ENCODE measurements at places on chromosomes 5 and 9.
A peak's percentile ranks its signal among the peaks of the same experiment; 100 is the strongest.

- DNase-seq, result no peak
Observed at GRCh38 chr5:54412913-54413312, 42.6 kb upstream of the HSPB3 start.

- no peak for DNase-seq
Observed at GRCh38 chr5:169099801-169100734, 200.9 kb downstream of the SLIT3 start.

GRCh38 chr5:80071510-80072021 is 36.4 kb downstream of the THBS4 start:
- DNase-seq, result no peak

DNA sequence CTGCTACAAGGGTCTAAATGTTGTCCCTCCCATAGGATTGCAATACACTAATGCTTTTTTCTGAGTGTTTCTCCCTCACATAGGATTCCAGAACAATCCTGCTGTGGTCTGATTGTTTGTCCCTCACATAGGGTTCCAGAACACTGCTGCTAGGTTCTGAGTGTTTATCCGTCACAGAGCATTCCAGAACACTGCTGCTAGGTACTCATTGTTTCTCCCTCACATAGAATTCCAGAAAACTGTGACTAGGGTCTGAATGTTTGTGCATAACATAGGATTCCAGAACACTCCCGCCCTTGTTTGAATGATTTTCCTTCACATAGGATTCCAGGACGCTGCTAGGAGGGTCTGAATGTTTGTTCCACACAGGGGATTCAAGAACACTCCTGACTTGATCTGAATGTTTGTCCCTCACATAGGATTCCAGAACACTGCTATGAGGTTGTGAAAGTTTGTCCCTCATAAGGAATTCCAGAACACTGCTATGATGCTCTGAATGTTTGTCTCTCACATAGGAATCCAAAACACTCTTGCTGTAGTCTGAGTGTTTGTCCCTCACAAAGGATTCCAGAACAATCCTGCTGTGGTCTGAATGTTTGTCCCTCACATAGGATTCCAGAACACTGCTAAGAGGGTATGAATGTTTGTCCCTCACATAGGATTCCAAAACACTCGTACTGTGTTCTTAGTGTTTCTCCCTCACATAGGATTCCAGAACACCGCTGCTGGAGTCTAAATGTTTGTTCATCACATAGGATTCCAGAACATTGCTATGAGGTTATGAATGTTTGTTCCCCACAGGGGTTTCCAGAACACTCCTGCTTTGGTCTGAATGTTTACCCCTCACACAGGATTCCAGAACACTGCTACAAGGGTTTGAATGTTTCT is 213.5 kb downstream of the FOXD4L6 start:
- DNase-seq, result no peak

DNA sequence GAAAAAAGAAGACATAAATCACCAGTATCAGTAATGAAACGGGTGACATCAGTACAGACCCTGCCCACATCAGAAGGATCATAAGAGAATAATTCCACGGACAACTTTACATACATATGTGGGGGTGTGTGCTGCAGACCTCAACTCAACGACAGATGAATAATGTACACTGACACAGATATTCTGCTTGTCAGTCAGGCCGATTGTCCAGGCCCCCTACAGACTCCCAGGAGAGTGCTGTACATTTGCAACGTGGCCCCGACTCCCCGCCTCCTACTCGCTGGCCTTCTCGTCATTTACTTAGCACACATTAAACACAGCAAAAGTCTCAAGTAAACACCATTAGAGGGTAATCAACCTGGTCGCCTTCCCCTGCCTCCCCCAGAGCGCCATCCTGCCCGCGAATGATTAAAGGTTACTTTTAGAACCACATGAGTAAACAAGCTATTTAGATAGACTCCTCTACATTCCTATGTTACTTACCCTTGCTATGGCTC is 3.5 kb upstream of the TMED9 start:
- no peak for DNase-seq

DNA sequence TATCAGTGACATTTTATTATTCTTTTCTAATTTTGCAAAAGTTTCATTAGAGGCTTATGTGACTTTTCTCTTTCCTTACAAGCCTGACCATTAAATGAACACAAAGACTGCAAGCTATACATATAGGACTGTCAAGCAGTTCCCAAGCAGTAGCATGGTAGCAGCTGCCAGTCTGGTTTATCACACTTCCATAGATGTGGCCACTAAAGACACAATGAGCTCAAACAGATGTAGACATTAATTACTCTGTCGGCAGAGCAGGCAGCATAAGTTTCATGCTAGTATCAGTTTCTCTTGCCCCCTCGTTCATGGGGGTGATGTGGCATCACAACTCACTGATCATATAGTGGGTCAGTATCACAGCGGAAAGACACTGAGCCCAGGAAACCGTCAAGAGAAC is 89.5 kb downstream of the CDH10 start:
- DNase-seq, result no peak

GRCh38 chr5:176738637-176739250 is 71.6 kb upstream of the UNC5A start:
- DNase-seq, result no peak

DNA sequence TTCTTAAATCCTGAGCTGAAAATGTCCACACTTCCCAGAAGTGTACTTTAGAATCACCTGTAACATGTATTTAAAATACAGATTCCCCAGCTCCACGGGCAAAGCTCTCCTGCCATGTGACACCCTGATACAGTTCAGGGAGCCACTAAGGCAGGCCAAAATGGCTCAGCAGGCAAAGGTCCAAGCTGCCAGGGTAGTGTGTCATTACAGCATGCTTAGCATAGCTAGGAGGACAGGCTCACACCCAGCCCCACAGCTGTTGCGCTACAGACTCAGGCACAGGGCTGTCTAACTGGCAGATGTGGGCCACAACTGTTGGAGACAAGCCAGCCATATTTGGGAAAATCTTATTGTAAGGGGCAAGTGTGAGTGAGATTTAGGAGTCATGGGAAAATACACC is 73.0 kb downstream of the C9orf85 start:
- no peak for DNase-seq

- no peak for DNase-seq
Observed at GRCh38 chr5:177530638-177531037, 13.9 kb upstream of the DDX41 start.

DNA sequence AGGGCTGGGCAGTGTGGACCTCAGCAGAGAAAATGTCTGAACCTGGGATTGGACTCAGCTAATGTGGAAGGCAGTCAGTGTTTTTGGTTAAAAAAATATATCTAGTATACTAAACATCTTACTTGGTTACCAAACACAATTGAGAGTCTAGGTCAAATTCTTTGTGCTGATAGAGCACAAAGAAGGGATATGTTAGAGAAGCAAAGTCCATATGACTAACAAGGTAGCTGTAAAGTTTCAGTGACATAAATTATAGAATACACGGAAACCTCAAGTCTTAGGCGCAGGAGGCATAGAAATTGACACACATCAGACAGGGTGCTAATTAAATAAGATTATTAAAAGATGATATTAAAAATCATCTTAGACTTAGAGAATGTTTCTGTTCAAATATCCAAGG is 718.3 kb downstream of the TLR4 start:
- no peak for DNase-seq

GRCh38 chr9:121779381-121780117 is 128.1 kb downstream of the DAB2IP start:
- DNase-seq, result no peak

DNA sequence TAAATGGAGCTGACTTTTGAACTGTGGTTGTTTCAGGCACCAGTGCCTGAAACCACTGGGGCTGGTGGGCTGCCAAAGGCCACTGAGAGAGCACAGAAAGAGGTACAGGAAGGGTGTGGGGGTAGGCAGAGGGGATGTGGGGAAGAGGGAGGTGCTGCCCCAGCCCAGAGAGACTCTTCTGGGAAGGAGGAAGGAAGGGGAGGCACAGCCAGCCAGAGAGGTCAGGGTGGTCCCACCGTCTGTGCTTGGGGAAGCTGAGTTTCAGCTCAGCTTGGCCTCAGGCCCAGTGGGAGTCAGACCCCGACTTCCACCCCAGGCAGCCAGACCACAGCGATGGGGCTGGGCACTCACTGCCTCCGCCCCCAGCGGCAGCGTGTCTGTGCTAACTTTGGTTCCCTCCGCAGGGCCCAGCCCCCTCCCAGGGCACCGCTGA is 8.6 kb upstream of the PHYKPL start:
- DNase-seq, result peak; percentile 88

GRCh38 chr9:79884546-79884945 is 312.8 kb downstream of the TLE4 start:
- DNase-seq, result no peak

GRCh38 chr5:73443829-73444498 is 4.6 kb downstream of the FOXD1 start:
- no peak for DNase-seq

GRCh38 chr9:20242510-20243189 is 379.6 kb downstream of the MLLT3 start:
- no peak for DNase-seq

DNA sequence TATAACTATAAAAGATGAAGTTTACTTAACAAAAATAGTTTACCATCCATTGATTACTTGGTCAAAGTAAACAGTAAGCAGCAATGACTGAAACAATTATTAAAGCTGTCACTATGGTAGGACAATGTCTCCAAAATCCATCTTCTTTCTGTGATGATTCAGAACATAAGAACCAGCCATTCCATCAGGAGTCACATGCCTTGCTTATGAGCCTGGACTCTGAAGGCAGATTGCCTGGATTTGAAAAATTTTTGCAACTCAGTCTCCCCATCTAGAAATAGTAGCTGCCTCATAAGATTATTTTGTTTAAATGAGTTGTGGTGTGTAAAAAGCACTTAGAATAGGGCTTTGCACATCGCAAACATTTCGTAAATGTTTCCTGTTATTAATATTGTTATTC is 136.2 kb downstream of the LIFR start:
- no peak for DNase-seq

GRCh38 chr5:88659529-88660263 is 223.3 kb downstream of the MEF2C start:
- DNase-seq, result no peak

DNA sequence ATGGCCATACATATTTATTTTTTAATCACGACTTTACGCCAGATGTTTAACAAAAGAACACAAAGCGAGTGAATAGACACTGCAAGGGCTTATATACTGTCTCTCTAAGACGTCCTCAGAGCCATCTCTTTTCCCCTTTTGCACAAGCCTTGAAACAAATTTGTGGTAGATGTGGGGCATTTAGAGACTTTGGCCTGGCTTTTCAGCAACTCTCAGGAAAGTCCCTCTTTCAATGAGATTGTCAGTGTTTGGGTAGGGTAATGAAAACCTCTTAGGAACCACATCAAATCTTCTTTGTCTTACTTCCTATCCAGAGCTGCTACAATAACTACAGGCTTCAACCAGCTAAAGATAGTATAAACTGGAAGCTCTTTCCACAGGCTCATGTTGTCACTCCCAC is 380.0 kb downstream of the ANXA1 start:
- DNase-seq, result no peak

- DNase-seq, result peak; percentile 19
Observed at GRCh38 chr9:133113949-133114885, 6.8 kb downstream of the RALGDS start.

DNA sequence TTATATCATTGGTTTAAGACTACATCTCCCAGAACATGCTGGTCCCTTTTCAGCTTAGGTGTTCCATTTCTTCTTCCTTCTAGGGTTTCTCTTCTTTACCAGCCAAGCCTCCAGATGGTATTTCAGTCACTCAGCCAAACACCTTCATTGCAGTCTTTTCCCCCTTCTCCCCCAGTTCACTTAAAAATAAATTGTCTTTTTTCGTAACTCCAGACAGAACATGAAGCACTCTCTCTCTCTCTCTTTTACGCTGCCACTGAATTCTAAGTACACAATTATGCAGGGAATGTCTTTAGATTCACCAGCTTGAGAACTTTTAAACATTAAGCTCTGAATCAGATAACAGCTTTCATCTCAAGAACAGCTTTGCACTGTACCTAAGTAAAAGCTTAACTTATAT is 419.7 kb upstream of the BRINP1 start:
- DNase-seq, result no peak

DNA sequence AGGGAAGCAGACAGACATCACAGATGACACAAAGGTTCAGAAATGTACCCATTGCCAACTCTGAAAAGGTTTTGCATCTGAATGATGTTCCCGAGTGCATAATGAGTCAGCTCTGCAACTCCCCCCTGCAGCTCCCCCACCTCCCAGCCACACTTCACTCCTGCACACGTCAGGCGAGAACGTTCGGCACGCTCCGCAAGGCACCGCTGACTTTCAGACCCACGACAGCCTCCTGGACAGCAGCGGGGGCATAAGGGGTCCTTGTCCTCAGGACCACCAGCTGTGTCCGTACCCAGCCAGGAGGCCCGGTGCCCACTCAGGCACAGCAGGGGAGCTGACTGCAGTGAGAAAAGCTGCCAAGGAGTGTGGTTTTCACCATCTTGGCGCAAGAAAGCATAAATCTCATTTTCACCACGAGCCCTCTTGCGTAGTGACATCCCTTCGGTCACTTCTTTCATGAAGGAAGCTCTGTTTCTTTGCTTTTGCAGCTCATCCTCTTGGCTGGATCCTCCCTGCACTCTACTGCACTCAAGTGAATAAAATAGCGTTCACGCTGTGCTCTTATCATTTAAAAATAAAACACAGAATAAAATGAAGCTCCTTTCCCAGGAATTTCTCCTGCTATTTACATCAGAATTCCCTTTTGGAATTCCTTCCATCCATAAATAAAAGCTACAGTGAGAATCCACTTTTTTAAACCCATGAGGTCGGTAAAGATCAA is 9.9 kb downstream of the GFPT2 start:
- DNase-seq, result no peak

GRCh38 chr5:7395947-7396712 is at the start of gene ADCY2:
Gene ADCY2, plus strand, starts transcription at chr5:7396138. Its CDS starts 159 bp downstream, at chr5:7396297.
- DNase-seq, result no peak

- no peak for DNase-seq
Observed at GRCh38 chr5:56605231-56605630, 210.1 kb upstream of the MAP3K1 start.

- DNase-seq, result no peak
Observed at GRCh38 chr9:101738566-101739183, at the start of gene GRIN3A. Gene GRIN3A, minus strand, starts transcription at chr9:101738647. Its CDS starts 668 bp downstream, at chr9:101737979.

GRCh38 chr5:151178777-151179488 is 21.4 kb upstream of the ANXA6 start:
- no peak for DNase-seq

DNA sequence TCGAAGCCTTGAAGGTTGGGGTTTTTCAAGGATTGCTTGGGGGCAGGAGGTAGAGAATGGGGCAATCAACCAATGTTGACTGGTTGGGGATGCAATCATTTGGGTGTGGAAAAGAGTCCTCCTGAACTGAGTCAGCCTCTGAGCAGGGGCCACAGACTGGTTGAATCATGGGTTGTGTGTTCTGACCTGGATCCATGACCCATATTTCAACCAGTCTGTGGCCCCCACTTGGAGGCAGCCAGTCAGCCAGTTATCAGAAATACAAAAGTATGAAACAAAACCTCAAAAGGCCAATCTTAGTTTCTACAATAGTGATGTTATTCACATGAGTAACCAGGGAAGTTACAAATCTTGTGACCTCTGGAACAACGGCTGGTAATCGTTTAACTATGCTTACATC is 81.4 kb upstream of the RANBP6 start:
- DNase-seq, result no peak

GRCh38 chr9:75644649-75645048 is 245.8 kb upstream of the PCSK5 start:
- DNase-seq, result no peak

GRCh38 chr9:33142535-33142934 is 24.6 kb downstream of the B4GALT1 start:
- DNase-seq, result no peak

Measured in GF-D8 (cell line).